Placental pericyte (primary cell): ENCODE measurements at places on chromosomes 3 and 15. TPM values are rescaled to one million over a fixed set of nuclear protein-coding genes. Genes with fewer than 3 reads are reported as not detected.

Gene THUMPD3
- total RNA-seq, result 40.0 and 42.5 TPM in 2 replicates

Gene EXD1
- not detected in 2 replicates for total RNA-seq

Gene AHSG
- total RNA-seq, result not detected in 2 replicates

Gene STRIT1
- not detected in 2 replicates for total RNA-seq

Gene GOLGA8J
- total RNA-seq, result not detected in 2 replicates

Gene GOLGA8R
- total RNA-seq, result 0.66 and 0.86 TPM in 2 replicates

Gene CCRL2
- total RNA-seq, result 0.57 TPM in 1 of 2 replicates, not detected in the other

Gene CLDN16
- total RNA-seq, result 0.22 and 0.29 TPM in 2 replicates

Gene PLAAT1
- total RNA-seq, result not detected in 2 replicates

Gene NDN
- total RNA-seq, result 18.3 and 31.1 TPM in 2 replicates

Gene PLOD2
- 211 and 312 TPM in 2 replicates for total RNA-seq

Gene RLBP1
- not detected in 2 replicates for total RNA-seq

Gene GHSR
- total RNA-seq, result not detected in 2 replicates

Gene P2RY14
- total RNA-seq, result 0.14 TPM in 1 of 2 replicates, not detected in the other

Gene STX19
- total RNA-seq, result not detected in 2 replicates

Gene NR2E3
- 0.57 TPM in 1 of 2 replicates, not detected in the other for total RNA-seq

Gene GRIP2
- total RNA-seq, result 0.44 and 2.7 TPM in 2 replicates

Gene GASK1A
- 0.22 and 0.29 TPM in 2 replicates for total RNA-seq

Gene IL5RA
- not detected in 2 replicates for total RNA-seq

Gene KY
- total RNA-seq, result 0.43 TPM in 1 of 2 replicates, not detected in the other

Gene FETUB
- not detected in 2 replicates for total RNA-seq

Gene SMAD6
- 1.7 and 2.2 TPM in 2 replicates for total RNA-seq

Gene KNG1
- total RNA-seq, result not detected in 2 replicates
